Hematopoietic multipotent progenitor cell treated with erythropoietin and hydrocortisone succinate and interleukin-3 and kit ligand, for 15 days (in vitro differentiated cells): ENCODE measurements at places on chromosomes 6 and 20.

DNA sequence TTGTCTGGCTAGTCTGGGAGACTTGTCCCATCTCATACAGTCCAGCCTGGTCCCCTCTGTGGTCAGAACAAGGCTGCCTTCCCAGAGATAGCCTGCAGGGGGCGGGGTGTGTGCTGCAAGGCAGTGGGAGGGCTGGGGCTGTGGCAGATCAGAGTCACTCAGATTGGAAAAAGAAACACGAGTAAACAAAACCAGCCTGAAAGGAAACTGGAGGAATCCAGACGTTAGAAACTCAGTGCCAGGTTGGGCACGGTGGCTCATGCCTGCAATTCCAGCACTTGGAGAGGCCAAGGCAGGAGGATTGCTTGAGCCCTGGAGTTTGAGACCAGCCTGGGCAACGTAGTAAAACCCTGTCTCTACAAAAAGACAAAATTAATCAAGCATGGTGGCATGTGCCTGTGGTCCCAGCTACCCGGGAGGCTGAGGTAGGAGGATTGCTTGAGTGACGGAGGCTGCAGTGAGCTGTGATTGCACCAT is 20.2 kb downstream of the LEMD2 start:
- peak; percentile 63 for DNase-seq

DNA sequence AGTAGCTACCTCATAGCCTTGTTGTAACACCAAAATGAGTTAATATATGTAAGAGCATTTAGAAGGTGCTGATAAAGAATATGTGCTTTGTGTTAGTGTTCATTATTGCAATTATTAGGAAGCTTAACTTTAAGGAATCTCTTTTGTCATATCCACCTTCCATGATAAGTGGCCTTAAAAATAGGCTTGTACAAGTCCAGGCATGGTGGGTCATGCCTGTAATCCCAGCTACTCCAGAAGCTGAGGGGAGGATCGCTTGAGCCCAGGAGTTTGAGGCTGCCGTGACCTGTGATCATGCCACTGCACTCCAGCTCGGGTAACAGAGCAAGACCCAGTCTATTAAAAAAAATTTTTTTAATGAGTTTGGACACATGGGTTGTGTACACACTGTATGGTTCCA is 285.5 kb downstream of the ZFAND3 start:
- no peak for DNase-seq

- DNase-seq: no peak
These were observed 57.7 kb downstream of the SLX4IP start for GRCh38 chr20:10492844-10493243.

GRCh38 chr6:45923831-45924391 is 91.7 kb downstream of the CLIC5 start:
- DNase-seq: no peak

DNA sequence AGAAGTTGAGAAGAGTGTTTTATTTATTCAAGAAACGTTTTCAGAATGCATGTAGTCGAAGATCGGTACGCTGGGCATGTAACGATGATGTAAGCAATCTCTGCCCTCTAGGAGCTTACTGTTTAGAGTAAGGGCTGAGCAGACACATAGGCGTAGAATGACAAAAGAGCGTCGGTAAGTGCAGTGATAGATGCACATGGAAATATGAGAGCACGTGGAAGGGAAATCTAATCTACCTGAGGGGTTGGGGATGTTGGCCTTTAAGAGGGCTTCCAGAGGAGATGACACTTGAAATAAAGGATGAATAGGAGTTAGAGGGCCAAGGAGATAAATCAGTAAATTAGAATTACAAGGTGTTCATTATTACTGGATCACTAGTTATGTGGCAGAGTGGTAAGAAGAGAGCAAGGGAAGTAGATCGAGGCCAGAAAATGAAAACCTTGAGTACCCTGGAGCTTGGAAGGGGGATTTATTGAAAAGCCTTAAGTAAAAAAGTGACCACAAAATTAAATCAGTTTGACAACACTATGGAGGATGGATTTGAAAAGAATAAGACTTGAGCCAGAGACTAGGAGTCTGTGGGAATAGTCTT is 782 bp downstream of the TRMT11 start:
- peak; percentile 16 for DNase-seq

GRCh38 chr6:168371981-168372711 is 52.6 kb upstream of the DACT2 start:
- no peak for DNase-seq

DNA sequence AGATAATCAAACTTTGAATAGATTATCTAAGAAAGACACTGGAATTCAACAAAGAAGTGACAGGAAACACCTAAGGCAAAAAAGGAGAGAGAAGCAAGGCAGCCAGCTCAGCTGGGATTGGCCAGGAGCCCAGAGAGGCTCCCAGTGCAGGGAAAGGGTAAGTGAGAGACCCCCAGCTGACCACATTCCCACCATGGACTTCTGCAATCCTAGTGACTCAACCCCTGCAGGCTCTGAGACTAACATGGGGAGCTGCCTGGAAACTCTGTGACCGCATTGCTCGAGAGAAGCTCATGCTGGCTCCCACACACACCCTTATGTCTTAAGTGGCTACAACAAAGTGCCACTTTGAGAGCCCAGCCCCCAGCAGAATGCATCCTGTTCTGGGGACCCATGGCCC is 215.1 kb downstream of the PACRG start:
- no peak for DNase-seq

- DNase-seq: no peak
These were observed 93.1 kb upstream of the SOX4 start for GRCh38 chr6:21500314-21501020.

DNA sequence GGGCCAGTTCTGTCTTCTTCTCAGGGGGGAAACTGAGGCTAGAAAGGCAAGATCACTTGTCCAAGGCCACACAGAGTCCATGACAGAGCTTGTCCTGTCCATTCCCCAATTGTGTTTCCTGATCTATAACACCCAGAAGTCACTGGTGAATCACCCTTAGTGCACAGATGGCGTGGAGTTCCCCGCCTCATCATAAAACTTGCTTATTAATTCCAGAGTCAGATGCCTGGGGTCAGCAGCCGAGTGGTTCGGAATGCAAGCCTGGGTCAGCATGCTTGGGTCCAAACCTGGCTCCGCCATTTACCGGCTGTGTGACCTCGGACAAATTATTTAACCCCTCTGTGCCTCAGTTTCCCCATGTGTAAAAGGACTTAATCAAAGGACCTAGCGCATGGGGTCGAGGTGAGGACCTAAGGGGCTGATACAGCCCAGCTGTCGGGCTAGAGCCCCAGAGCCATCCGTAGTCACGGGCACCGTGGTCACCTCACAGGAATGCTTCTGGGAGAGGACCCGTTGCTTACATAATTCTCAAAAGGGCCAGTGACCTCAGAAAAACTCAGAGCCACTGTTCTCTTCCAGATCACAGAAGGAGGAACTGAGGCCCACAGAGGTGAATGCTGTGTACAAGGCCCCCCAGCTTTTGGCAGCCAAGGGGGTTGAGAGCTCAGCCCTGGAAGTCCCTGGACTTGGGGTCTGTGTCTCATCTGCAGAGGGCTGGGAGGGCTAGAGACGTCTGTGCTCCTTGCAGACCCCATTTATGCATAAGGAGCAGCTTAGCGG is 1.4 kb upstream of the ZBP1 start:
- DNase-seq: no peak

- DNase-seq: no peak
These were observed 221.2 kb downstream of the MAFB start for GRCh38 chr20:40467703-40468411.

DNA sequence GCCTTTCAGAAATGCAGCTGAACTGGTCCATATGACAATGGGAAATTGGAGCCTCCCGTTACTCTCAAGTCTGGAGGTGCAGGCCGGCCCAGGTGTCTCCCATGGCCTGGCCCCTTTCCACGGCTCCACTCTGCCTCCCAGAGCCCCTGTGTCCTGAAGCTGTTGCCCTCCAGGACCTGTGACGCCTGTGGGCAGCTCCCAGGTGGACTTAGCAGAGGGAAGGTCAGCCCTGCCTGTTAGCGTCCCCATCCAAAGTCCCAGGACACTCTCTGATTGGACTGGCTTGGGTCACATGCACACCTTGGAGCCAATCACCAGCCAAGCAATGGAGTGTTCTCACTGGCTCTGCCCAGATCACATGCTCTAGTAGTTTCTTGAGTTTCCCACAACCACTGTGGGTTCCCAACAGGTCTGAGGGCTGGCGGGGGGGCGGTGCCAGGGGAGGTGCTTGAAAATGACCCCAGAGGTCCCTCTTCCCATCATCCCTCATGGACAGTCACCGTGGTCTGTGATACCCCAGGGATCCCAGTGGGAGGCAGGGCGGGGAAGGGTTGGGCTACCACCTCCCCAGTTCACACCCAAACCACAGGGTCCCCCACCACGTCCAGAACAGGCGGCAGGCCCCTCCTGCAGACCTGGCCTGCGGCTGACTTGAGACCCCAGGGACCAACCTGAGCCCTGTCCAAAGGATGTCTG is 135.6 kb downstream of the TAF4 start:
- no peak for DNase-seq

- no peak for DNase-seq
These were observed 35.6 kb downstream of the PDE7B start for GRCh38 chr6:135887069-135887468.

GRCh38 chr6:102918161-102918560 is 1524.7 kb downstream of the GRIK2 start:
- DNase-seq: no peak
